Activated CD8-positive, alpha-beta T cell treated with anti-CD3 and anti-CD28 coated beads for 36 hours (primary cell): ENCODE measurements at places on chromosomes 11 and 22. TPM values are rescaled to one million over a fixed set of nuclear protein-coding genes. Genes with fewer than 3 reads are reported as not detected.

The MRGPRX3 gene
- not detected for total RNA-seq

The BTBD18 gene
- not detected for total RNA-seq

The AGBL2 gene
- total RNA-seq: 7.1 TPM

The BAIAP2L2 gene
- total RNA-seq: 0.67 TPM

The SPCS2 gene
- total RNA-seq: 99.3 TPM

The APOA4 gene
- not detected for total RNA-seq

The UBQLN3 gene
- total RNA-seq: not detected

The DKK3 gene
- total RNA-seq: not detected

The PHETA2 gene
- 0.97 TPM for total RNA-seq

The TRIM48 gene
- not detected for total RNA-seq

The OMP gene
- not detected for total RNA-seq

The HTR3A gene
- not detected for total RNA-seq

The ARHGAP20 gene
- total RNA-seq: 0.45 TPM

The OR52E1 gene
- total RNA-seq: not detected

The PAX6 gene
- not detected for total RNA-seq

The KRTAP5-10 gene
- total RNA-seq: not detected
